Astrocyte of the spinal cord (primary cell): ENCODE measurements at places on chromosomes 13 and 19.
A peak's percentile ranks its signal among the peaks of the same experiment; 100 is the strongest.

- DNase-seq, result no peak
These were observed 11.7 kb upstream of the KPTN start for GRCh38 chr19:47495478-47496372.

GRCh38 chr13:32300920-32301319 lies 14.2 kb downstream of the ZAR1L start:
- DNase-seq, result no peak

DNA sequence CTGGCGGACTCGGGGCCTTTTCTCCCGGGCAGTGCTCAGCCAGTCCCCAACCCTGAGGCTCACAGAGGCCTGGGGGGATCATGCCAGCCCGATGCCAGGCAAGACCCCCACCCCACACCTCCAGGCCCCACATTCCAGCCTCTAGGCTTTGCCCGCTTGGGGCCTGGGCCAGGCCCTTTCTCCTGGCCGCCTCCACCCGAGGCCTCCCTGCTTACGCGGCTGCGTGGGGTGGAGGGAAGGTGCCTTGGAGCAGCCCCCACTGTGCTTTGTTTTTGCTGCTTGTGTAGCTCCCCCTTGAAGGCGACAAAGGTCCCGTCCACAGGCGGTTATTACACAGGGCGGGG lies 38.4 kb downstream of the SMIM24 start:
- DNase-seq, result no peak

GRCh38 chr19:18895038-18895823 lies 727 bp downstream of the CERS1 start:
- peak; percentile 22 for DNase-seq

DNA sequence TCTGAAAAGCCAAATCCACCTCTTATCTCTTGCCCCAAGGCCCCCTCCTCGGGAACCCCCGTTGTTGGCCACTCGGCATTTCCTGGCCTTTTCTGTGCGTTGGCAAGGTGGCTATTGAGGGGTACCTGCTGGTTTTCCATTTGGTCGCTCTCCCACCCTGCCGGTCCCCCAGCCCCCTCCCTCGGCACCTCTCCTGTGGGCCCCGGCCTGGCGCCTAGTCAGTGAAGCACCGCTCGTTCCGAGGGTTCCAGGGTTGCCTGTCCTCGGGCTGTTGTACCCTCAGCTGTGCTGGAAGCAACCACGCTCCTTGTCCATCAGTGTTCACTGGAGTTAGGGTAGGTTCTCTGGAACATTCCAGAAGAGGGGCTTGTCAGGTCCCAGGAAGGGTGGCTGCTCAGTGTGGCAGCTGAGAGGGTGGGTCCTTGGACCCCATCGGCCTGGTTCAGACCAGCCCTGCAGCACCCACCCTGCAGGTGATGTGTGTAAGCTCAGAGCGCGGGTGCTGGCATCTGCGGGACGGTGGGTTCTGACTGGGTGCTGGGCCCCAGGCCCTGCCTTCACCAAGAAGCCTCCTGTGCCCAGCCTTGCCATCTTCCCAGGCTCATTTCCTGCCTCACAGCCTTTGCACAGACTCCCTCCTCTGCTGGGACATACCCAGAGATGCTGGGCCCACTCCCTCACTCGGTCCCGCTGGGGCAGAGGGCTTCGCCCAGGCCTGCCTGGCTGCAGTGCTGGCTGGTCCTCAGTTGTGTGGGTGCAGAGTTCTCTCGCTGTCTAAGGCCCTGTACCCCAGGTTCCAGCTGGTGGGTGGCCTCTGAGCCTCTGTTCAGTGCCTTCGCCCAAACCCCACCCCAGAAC lies 21.3 kb downstream of the NKPD1 start:
- no peak for DNase-seq

GRCh38 chr13:87779426-87779825 lies 108.3 kb downstream of the SLITRK5 start:
- peak; percentile 2 for DNase-seq
